ENCODE measurements at places on chromosomes 16 and 17.

GRCh38 chr17:45341533-45342158 lies 24.8 kb upstream of the MAP3K14 start:
- DNase-seq: peak; percentile 70

- DNase-seq: no peak
Observed at GRCh38 chr16:82796047-82796446, 169.3 kb downstream of the CDH13 start.

DNA sequence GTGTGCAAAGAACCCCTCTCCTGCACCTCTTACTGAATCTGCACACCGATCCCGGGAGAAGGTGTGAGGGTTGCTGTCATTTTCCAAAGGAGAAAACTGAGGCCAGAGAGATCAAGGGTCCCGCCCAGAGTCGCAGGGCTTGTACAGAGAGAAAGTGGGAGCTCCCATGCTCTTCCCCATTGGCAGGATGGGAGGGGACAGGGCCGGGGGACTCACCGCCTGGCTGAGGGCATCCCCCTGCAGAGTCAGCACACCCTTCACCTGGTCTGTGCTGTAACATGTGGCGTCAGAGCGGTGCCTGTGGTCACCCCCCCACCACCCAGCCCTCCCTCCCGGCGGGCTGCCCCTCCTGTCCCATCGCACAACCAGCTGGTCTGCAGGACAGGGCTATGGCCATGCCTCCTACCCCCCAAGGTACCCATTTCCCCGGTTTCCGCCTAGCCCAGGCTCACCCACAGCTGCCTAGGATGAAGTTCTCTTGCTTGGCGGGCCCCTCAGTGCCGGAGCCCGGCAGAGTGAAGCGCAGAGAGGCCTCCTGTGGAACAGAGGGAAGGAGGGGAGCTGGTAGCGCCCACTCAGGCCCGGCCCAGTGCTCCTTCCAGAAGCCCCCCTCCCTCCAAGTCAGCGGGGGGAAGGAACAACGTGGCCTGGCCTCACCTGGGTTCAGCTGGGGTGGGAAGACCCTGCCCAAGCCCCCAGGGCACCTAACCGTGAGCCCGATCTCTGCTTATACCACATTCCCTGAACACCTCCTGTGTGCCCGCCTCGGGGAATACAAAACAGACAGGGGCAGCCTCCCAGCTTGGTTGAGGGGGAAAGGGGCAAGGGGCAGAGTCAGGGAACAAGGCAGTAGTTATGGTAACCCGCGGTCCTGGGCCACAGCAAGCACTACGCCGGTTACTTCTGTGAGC lies 1.1 kb downstream of the ROGDI start:
- no peak for DNase-seq

DNA sequence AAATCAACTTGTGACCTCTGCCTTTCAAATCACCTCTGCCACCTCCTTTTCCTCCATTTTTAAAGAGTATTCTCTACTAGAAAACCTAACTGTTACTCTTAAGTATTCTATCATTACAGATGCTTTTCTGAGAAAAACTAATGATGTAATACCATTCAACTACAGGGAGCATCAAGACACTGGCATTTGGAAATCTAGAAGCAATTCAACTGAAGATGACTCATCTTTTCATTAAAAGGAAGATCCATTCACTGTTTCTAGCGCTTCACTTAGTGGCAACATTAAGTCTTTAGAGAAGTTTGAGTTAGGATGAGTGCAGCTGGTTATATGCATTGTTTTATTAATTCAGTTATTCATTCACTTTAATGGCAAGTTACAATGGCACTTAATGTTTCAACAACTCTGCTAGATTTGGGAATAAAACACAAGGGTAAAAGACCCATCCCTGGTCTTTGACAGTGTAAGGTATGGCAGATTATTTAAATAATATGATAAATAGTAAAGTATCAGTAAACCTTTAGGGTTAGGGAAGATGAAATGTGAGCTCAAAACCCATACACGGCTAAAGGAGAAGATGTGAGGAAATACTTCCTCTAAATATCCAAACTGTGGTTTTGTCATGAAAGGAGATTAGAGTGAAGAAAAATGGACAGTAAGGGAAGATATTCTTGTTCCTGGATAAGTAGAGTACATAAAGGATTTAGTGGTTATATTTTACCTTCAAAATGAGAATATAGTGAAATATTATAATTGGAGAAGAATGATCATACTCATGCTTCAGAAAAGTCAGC lies 61.7 kb downstream of the KCNJ2 start:
- no peak for DNase-seq

DNA sequence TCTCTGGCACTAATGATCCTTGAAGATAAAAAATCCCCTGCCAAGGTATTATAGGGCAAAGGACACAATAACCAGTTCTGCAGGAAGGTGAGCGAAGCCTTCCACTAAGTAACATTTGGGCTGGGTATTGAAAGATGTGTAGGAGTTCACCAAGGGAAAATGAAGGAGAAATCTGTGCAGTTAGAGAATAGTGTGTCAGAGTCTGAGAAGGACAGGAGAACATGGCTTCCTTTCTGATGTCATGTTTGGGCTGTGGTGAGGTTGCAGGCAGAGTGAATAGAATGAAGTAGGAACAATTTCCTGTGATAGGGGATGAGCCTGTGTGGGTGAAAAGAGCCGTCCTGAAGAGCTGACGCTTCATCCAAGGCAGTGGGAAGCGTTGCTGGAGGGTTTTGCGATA lies 24.1 kb upstream of the CIITA start:
- DNase-seq: no peak

DNA sequence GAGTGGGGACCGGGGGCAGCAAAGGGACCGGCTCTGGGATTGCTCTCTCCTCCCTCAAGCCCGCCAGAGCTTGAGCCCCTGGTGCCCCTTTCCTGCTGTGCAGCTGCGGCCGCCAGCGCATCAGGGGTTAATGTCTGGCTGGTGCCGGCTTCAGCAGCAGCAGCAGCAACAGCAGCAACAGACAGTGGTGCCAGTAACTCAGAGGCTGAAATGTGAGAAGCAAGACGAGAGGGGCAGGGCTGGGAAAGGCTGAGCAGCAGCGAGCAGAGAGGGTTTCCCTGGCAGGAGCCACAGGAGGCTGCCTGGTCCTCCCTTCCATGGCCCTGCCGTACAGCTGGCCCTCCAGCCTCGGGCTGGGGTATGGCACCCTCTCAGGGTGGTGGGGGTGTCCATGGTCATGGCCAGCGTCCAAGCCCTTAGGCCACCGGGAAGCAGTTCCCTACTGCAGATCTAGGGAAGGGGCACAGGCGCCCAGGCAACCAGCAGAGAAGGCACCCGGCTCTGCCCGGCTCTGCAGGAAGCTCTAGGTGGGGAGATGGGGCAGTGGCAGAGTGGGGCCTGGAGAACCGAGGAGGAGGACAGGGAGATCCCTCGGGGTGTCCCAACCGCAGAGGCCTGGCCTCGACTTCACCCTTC lies 21.1 kb upstream of the TFAP4 start:
- DNase-seq: no peak

GRCh38 chr16:85928401-85928820 lies 29.4 kb downstream of the IRF8 start:
- no peak for DNase-seq

DNA sequence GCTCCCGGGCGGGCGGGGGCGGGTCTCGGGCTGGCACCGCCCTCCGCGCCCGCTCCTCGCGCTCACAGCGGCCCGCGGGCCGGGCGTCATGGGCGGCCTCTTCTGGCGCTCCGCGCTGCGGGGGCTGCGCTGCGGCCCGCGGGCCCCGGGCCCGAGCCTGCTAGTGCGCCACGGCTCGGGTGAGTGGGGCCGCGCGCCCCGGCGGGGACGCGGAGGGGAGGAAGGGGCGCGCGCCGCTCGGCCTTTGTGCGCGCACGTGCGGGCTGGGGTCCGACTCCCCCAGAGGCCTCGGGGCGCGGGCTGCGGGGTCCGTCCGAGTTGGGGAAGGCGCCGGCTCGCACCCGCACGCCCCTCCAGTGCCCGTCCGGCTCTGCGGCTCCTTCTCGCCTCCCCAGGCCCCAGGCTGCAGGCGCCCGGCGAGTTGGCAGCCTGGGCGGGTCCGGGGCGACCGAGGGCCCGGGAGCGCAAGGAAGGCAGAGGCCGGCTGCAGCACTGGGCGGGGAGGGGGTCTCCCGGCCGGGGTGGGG lies at the start of gene NME4:
Gene NME4, plus strand, starts transcription at position 65 of the 527 bp plus-strand sequence. Its CDS starts 24 bp downstream, at position 89.
- DNase-seq: no peak

DNA sequence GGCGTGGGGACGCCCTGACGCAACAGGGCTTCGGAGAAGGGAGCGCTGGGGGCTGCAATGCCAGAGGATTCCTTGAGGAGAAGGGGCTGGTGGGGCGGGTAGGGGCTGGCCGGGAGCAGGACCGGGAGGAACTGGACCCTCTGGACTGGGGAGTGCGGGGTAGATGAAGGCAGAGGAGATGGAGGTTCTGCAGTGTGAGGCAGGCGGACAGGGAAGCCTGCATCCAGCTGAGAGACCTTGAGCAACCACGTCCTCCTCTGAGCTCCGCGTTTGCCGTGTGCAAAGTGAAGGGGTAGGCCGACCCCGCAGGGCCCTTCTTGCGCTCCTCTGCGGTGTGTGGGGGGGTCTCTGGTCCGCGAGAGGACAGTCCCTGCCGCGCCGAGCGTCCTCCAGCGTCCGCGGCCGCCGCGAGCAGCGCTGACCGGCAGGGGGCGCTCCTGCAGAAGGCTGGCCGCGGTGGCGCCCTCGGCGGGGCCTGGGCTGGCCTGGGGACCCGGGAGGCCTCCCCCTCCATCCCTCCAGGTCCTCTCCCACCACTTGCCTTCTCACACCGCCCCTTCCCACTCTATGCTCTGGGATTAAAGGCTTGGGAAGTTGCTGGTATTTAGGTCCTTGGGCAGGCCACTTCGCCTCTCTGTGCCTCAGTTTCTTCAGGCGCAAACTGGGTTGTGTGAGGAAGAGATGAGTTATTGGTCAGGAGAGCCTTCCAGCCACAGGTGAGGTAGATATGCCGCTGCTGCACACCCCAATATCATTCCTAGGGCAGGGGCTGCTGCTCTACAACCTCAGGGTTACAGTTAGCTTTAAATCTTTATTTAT lies 9.6 kb upstream of the WNT9B start:
- DNase-seq: no peak

- DNase-seq: no peak
Observed at GRCh38 chr17:7883781-7884386, 4.7 kb upstream of the CHD3 start.

DNA sequence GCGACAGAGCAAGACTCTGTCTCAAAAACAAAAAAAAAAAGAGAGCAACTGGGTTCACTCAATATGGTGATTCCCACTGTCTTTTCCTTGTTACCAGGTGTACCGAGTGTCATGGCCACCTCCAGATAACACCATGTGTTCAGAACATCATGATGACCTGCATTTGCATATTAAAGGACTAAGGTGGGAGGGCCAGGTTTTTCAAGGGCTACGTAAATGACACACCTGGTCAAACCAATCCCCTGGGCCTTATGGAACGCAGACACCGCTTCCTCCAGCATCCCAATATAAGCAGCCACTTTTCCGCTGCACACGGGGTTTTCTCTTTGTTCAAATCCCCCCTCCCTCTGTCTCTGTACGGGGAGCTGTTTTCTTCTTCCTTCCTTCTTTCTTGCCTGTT lies 29.3 kb downstream of the WSCD1 start:
- DNase-seq: peak; percentile 42

DNA sequence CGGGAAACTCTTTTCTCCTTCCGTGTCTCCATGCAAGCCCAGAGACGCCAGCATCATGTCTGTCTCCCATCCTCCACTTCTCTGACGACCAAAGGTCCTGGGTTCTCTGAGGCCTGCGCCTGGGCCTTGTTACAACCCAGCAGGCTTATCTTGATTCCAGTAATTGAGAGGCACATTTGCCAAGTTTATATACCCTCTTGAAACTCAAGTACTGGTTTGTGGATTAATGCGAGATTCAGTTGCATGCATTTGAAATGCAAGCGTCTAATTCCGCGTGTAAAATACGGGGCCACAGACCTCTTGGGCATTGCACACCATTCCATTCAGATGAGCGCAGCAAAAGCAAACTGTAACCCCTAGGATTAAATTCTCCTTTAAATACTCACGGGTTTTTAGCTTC lies 28.7 kb upstream of the CRISPLD2 start:
- no peak for DNase-seq

DNA sequence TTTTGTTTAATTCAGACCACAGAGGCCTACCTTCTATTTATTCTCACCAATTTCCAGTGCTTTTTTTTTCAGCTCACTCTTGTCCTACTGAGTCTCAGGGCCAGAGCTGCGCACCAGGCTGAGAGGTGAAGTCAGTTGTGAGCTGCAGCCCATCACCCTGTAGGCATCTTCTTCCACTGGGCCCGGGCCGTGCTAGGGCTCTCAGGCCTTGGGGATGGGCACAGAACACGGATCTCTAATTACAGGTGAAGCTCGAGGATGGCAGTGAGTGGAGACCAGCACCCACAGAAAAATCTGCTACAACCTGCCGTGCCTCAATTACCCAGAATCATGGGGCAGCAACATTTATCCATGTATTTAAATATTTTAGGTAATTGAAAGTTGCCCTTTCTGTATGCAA lies 82.1 kb downstream of the IRX5 start:
- DNase-seq: no peak

DNA sequence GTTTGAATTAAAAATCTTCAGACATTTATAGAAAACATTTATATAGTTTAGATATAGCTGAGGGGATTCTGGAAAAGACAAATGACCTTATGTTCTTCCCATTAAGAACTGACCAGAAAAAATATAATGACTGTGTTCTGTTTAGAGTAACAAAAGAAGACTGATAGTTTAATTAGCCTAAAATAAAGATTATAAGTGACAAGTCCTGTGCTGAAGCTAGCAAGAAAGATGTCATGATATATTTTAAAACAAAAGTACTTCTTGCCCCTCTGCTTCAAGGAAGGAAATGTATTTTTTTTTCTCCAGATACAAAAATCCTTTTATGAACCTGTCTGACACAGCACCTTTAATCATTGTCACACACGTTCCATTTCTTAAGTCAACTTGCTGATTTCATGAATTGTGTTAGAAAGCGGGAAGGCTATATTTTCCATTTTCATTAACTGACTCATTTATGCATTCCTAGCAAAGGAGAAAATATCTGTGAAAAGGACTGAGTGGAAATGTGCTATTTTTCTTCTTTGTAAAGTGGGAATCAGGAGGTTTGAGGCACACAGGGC lies 690.7 kb upstream of the GOT2 start:
- DNase-seq: no peak

- no peak for DNase-seq
Observed at GRCh38 chr17:59479141-59479540, 86.3 kb upstream of the DHX40 start.

- DNase-seq: no peak
Observed at GRCh38 chr16:72797621-72798020, 250.3 kb downstream of the ZFHX3 start.

DNA sequence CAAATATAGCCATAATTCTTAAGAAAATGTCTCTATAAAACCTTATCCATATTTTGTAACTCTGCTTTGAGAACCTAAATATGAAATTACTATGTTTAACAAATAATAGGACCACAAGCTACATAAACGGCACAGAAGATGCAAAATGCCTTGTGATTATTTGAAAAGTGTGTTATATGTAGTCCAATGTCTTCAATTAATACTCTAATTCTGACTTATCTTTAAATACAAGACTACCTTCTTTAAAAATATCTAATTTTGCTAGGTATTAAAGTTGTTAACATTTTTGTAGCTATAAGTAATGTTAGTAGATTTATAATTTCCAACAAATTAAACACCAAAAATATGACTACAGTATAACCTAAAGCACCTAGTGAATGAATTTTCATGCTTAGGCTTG lies 17.0 kb downstream of the PSMD12 start:
- no peak for DNase-seq

GRCh38 chr16:84088695-84089395 lies 27.9 kb downstream of the MBTPS1 start:
- no peak for DNase-seq

GRCh38 chr16:12573730-12574383 lies 229.8 kb downstream of the CPPED1 start:
- DNase-seq: peak; percentile 33

GRCh38 chr17:81902653-81903414 lies 796 bp downstream of the NPB start:
- DNase-seq: no peak

- no peak for DNase-seq
Observed at GRCh38 chr16:56057151-56057550, 134.1 kb upstream of the GNAO1 start.

Measured in iPS DF 19.7 (cell line).